Calu3 (cell line): ENCODE measurements at places on chromosomes 4 and X. TPM values are rescaled to one million over a fixed set of nuclear protein-coding genes. Genes with fewer than 3 reads are reported as not detected.

DNA sequence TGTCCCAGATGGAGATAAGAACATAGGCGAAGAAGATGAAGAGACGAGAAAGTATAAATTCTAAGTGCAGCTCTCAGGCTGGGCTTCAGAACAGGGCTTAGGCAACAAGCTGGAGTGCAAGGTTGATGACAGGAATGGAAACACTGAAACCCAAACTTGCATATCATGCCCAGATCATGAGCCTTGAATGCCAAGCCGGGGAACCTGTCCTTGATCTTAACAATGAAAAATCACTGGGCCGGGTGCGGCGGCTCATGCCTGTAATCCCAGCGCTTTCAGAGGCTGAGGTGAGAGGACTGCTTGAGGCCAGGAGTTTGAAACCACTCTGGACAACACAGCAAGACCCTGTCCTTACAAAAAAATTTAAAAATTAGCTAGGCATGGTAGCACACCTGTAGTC lies 17.2 kb downstream of the AFAP1 start:
- no peak for DNase-seq
- H3K4me3 ChIP-seq, result no peak overlapping the region
- no peaks in the 10 kb centered on the region for H3K27me3 ChIP-seq

GRCh38 chr4:71185037-71185436 lies 153.8 kb upstream of the SLC4A4 start:
- no peak overlapping the region for H3K27ac ChIP-seq
- peaks cover 27% of the 10 kb centered on the region for H3K36me3 ChIP-seq
- DNase-seq, result no peak
- H3K27me3 ChIP-seq, result no peaks in the 10 kb centered on the region
- no peak overlapping the region for H3K4me3 ChIP-seq

DNA sequence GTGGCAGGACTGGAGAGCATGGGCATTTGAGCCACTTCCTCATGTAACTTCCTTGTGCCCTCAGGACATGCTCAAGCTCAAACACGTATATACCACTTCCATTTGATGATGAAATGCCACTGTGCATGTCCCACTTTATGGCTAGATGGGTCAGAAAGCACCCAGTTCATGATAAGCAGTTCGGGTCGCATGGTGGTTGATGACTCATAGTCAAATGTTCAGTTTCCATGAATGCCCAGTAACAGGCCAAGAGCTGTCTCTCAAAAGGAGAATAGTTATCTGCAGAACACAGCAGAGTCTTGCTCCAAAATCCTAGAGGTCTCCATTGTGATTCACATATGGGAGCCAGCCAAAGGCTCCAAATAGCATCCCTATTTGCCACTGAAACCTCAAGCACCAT lies 48.9 kb upstream of the SPIN3 start:
- H3K4me3 ChIP-seq, result no peak overlapping the region
- no peaks in the 10 kb centered on the region for H3K4me1 ChIP-seq
- no peak for DNase-seq

RNF128 gene
- total RNA-seq, result 40.1 and 54.5 TPM in 2 replicates

CNOT6L gene
- 27.1 and 29.7 TPM in 2 replicates for total RNA-seq

GRCh38 chr4:138052806-138053632 lies 189.1 kb downstream of the SLC7A11 start:
- H3K27me3 ChIP-seq, result no peaks in the 10 kb centered on the region
- peaks cover 51% of the 10 kb centered on the region for H3K4me1 ChIP-seq
- peak overlapping the region; percentile 45 for H3K27ac ChIP-seq
- H3K36me3 ChIP-seq, result no peaks in the 10 kb centered on the region
- peak overlapping the region; percentile 4 for H3K4me3 ChIP-seq
- no peak for DNase-seq

KLHL13 gene
- 0.64 and 0.95 TPM in 2 replicates for total RNA-seq
